ENCODE measurements at places on chromosomes 2 and 18.

GRCh38 chr18:711657-712400 is 601 bp downstream of the ENOSF1 start:
- DNase-seq, result peak; percentile 24

GRCh38 chr2:237878-238277 is 26.0 kb downstream of the SH3YL1 start:
- no peak for DNase-seq

DNA sequence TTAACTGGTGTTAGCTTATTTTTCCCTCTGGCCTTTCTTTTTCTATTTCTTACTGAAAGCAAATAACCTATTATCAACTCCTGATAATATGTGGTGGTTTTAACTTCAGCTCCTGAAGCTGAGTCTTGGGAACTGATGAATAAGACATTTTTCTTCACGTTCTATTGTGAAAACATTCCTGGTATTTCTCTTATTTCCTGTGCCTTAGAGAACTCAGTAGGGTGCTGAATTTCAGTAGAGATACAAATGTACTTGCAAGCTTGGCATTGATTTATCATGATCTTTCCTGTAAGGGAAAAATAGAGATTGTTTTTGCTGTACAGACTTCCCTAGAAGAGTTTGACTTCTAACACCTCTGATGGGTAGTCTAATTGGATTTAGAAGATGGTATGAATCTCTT is 52.8 kb upstream of the DCC start:
- DNase-seq, result no peak

DNA sequence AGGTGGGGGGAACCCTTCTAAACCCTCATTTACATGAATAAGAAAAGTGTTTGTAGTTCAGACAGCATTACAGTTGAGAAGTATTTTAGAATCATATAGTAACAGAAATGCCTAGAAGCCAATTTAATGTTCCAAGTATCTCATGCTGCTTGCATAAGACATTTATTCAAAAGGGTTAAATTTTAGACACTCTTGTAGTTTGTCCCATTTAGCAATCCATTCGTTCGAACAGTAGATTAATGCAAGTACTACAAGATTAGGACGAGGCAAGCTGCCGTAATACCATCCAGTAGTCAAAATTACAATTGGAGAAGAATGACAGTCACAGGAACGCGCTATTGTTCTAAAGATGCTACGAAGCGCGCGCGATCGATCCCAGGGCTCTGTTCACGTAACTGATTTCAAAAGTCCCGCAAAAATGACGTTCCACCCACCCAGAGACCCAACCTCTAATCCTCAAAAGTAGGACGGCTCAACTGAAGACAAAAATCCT is 1.2 kb downstream of the TMEM237 start:
- DNase-seq, result no peak

GRCh38 chr2:222037211-222037610 is 261.6 kb downstream of the PAX3 start:
- no peak for DNase-seq

- DNase-seq, result peak; percentile 99
These were observed at the start of gene RNASEH1 for GRCh38 chr2:3558205-3559014. Gene RNASEH1, minus strand, starts transcription at chr2:3558333. Its CDS starts 73 bp downstream, at chr2:3558260.

GRCh38 chr2:212928681-212929080 is 222.7 kb downstream of the IKZF2 start:
- no peak for DNase-seq

- DNase-seq, result no peak
These were observed 50.2 kb upstream of the SIGLEC15 start for GRCh38 chr18:45775241-45775676.

- no peak for DNase-seq
These were observed 47.4 kb downstream of the FSIP2 start for GRCh38 chr2:185785851-185786473.

DNA sequence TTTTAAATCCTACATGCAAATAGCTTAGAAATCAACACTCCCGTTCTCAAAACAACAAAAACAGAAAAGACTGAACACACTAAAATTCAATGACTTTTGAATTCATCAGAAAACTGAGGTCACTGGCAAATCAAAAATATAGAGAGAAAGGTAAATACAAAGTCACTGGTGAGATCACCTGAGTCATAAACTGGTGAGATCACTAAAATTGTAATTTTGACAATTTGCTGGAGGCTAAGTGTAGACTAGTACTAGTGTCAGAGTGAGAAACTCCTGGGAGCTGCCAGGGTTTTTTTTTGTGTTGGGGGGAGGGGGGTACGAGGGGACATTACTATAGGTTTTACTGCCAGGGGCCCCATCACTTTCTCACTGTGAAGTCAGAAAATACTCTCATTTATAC is 1876.0 kb upstream of the CELF4 start:
- no peak for DNase-seq

DNA sequence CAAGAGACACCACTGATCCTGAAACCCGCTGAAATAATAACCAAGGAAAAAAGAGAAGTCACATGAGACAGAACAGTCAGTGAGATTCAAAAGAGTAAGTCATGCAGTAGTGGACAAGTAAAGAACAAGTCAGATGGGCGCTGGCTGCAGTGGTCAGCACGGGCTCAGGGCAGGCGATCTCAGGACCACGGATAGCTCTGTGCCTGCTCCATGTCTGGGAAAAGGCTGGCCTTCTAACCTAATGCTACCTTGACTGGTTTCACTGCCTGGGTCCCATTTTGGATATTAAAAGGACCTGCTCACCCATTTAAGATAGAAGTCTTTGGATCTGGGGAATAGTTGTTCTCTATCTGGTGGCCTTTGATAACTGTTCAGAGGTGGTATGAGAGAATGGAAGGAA is 61.7 kb upstream of the LCLAT1 start:
- DNase-seq, result peak; percentile 41

- DNase-seq, result no peak
These were observed 112.0 kb upstream of the PNPT1 start for GRCh38 chr2:55805686-55806085.

Data from neuronal stem cell (in vitro differentiated cells).